Cardiac fibroblast (primary cell): ENCODE measurements at places on chromosomes 3 and 15.

GRCh38 chr15:30923429-30923828 is 19.7 kb downstream of the FAN1 start:
- no peak for DNase-seq

DNA sequence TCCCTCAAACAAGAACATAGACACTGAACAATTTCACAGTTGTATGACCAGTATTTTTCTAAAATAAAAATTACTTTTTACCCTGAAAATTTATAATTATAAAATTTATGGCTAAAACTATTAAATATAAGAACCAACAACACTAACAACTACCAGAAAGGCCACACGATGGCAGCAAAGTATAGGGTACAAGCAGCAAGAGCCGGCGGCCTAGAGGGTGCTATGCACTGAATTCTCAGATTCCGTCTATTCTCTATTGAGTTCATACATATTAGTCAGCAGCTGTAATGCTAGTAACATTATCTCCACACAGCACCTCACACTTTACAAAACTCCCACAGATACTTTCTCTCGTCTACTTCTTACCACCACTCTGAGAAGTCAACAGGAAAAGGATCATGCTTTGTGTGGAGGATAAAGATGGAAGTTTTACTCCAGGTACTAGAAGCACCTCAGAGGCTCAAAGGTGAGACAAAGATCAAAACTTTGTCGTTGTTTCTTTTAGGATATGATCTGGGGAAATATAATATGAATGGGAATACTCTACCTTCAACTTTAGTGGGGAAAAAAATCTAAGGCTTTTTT is 160.5 kb downstream of the FGF12 start:
- DNase-seq: peak; percentile 91

GRCh38 chr3:169813278-169813677 is 574 bp upstream of the LRRC34 start:
- no peak for DNase-seq

- no peak for DNase-seq
These were observed 268.9 kb downstream of the IGSF11 start for GRCh38 chr3:118765636-118766305.

- no peak for DNase-seq
These were observed 309.7 kb upstream of the GADL1 start for GRCh38 chr3:31203960-31204795.

DNA sequence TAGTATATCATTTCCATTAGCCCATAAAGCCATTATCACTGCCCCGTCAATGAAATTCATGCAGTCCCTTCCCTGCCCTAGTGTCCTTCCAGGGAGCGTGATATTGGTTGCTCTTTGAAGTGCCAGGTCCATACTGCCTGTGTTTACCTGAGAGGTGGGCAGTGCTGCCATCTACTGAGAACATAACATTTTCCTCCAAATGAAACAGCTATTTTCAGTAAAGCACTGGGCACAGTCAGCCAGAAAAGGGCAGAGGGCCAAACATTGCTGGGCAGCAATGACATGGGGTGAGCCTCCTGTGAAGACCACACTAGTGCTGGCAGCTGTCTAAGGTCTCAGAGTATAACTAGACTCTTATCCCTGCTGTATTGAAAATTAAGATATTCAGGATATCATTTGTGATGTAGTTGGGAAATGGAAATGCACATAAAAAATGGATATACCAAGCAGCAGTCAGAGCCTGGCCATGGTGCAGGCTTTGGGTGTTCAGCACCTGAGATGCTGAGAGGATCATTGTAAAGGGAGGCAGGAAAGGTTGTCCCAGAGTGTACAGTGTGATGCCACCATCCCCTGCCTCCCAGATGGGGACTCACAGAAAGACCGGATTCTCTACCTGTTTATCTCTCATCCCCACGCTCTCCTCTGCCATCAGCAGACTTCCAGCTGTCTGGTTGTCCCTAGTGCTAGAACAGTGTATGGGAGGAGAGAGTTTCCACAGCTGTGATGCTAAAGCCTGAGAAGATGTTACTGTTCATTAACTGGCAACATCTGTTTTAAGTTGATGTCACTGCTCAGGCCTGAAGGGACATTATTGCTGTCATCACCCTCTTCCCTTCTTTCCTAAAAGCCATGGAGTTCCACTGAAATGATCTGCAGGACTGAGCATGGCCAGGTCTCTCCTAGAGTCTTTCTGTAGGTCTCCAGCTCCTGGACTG is 108.8 kb downstream of the ARNT2 start:
- peak; percentile 20 for DNase-seq

DNA sequence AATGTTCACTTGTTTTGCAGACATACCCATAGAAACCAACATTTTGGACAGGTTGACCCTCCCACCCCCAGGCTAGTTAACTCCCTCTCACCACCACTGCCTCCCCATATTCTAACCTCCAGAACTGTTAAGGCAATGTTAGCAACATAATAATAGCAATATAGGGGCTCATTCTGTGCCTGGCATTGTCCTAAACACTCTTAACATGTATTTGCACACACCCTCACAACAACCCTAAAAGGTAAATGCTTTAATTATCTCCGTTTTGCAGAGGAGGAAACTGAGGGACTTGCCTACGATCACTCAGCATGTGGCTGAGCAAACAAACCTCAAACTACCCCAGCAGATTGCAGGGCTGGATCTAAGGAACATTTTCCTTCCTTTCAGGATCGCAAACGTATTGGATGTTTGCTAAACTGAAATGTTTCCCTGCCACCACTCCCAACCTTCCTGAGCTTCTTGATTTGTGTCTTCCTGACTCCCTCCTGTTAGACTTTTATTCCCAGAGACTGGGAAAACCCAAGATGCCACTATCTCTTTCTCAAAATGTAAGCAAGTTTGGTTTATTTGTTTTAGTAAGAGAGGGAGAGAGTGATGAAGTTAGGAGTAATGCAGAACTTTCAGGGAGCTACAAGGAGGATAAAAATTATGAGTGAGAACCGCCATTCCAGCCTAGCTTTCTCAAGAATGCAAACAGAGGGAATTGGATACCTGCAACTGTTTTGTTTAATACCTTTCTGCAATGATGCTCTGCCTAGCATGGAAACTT is 1.3 kb downstream of the SCG5 start:
- no peak for DNase-seq

- no peak for DNase-seq
These were observed 137.3 kb upstream of the TSPAN3 start for GRCh38 chr15:77208241-77208640.
